T-helper 17 cell (primary cell): ENCODE measurements at places on chromosomes 1 and 21. TPM values are rescaled to one million over a fixed set of nuclear protein-coding genes. Genes with fewer than 3 reads are reported as not detected.

Gene TAS1R1
- not detected for total RNA-seq

Gene BRDT
- total RNA-seq, result not detected

Gene NCMAP
- total RNA-seq, result not detected

Gene SAMD13
- total RNA-seq, result not detected

Gene ITLN1
- total RNA-seq, result not detected

Gene HLX
- 0.94 TPM for total RNA-seq
